ENCODE measurements at places on chromosomes 7 and 10. TPM values are rescaled to one million over a fixed set of nuclear protein-coding genes. Genes with fewer than 3 reads are reported as not detected.
A peak's percentile ranks its signal among the peaks of the same experiment; 100 is the strongest.

CNTNAP2 gene
- 0.12 TPM for total RNA-seq

ACTL6B gene
- total RNA-seq: not detected

ATXN7L1 gene
- total RNA-seq: 6.6 TPM

FGL2 gene
- total RNA-seq: 11.7 TPM

DNA sequence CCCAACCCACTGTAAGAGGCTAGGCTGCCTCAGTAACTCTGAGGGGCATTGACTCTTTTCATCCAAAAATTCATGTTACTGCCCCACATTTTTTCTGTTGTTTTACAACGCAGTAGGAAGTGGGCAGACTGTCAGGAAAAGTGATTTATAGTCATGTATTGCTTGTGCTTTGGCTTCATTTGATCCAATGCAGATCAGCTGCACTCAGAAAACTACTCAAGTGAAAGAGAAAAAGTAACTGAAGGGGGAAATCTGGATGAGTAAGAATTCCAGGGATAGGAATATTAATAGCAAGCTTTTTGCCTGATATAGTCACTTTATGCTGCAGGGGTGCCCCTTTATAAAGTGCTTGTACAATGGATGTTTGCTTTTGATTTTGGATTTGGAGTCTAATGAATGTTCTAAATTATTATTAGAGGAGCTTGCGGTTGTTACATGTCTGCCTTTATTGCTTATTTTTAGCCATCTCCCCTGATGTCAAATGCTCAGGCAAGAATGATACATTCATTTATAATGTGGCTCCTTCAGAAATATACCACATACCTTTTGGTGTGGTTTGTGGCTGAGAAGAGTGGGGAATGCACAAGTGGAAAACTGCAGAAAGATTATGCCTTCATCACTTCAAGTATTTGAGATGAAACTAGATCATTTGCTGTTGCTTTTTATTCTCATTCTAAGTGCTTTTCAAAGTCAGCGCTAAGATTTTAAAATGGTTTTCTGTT is 86.1 kb downstream of the EGFR start:
- H3K36me3 ChIP-seq: no peaks in the 10 kb centered on the region
- H3K4me3 ChIP-seq: no peak overlapping the region
- no peak for DNase-seq

DNA sequence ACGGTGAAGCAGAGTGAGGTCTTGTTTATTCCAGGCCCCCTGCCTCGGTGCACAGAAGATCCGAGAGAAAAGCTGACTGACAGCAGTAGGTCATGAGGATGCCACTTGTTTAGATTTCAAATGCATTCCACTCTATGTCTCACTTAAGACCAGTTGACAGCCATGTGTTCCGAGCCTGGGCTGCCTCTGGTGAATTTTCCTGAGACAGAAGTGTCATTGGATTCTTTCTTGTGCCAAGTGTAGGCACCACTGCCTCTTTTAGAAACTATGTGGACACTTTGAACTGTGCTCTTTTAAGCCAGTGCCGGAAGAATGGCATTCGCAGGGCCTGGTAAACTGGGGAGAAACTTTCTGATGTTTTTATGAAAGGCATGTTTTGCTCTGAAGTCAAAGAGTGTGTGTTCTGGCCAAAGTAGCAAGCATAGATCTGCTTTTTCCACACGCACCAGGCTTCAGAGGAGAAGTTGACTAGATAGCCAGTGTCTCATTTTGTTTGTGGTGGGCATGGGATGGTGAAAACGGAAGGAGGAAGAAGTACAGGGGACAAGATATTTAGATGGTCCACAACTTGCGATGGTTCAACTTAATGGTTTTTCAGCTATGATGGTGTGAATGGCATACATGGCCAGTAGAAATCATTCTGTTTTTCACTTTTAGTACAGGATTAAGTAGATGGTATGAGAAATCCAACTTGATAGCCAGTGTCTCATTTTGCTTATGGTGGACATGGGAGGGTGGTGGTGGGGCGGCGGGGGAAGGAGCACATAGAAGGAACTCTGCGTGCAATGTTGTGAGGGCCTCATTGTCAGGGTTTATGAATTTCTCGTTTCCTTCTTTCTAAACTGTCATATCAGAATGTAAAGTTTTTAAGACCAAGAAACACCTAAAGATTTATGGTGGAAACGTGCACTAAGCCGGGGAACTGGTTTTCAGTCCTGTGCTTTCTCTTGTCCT is 41.5 kb downstream of the CYP17A1 start:
- peak overlapping the region; percentile 85 for H3K27ac ChIP-seq
- H3K27me3 ChIP-seq: no peaks in the 10 kb centered on the region
- no peak overlapping the region for H3K4me3 ChIP-seq
- H3K36me3 ChIP-seq: peaks cover 25% of the 10 kb centered on the region

- no peaks in the 10 kb centered on the region for H3K27me3 ChIP-seq
- H3K36me3 ChIP-seq: no peaks in the 10 kb centered on the region
- H3K4me1 ChIP-seq: peaks cover 7% of the 10 kb centered on the region
Measured at GRCh38 chr10:12726971-12727831, 274.3 kb downstream of the CCDC3 start.

All from heart right ventricle (tissue), 16 donors.